ENCODE measurements at places on chromosomes 12 and 14.

DNA sequence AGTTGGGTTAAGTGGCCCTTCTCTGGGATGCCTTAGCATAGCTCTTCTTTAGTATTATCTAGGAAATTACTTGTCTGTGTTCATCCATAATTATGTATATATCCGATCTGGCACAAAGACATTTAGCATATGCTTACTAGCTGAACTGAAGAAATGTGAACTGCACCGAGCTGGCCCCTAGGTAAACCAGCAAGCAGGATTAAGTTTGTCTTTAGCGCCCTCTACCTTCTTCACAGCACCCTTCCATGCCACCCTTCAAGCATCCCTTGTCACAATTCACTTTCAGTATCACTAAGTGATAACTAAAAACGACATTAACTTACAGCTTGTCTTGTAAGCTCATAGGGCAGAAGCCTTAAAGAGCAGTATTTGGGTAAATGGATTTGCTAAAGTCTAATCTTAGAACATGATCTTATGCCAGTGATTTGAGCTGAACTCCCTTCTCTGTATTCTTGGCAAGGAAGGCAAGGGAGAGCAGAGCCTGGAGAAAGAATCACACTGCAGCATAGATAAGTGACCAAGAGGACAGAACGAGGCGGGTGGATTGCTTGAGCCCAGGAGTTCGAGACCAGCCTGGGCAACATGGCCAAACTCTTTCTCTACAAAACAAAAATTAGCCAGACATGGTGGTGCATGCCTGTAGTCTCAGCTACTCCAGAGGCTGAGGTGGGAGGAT lies 2.6 kb upstream of the HAL start:
- peak overlapping the region; percentile 10 for H3K27ac ChIP-seq
- no peak overlapping the region for H3K4me3 ChIP-seq
- peaks cover 11% of the 10 kb centered on the region for H3K36me3 ChIP-seq

DNA sequence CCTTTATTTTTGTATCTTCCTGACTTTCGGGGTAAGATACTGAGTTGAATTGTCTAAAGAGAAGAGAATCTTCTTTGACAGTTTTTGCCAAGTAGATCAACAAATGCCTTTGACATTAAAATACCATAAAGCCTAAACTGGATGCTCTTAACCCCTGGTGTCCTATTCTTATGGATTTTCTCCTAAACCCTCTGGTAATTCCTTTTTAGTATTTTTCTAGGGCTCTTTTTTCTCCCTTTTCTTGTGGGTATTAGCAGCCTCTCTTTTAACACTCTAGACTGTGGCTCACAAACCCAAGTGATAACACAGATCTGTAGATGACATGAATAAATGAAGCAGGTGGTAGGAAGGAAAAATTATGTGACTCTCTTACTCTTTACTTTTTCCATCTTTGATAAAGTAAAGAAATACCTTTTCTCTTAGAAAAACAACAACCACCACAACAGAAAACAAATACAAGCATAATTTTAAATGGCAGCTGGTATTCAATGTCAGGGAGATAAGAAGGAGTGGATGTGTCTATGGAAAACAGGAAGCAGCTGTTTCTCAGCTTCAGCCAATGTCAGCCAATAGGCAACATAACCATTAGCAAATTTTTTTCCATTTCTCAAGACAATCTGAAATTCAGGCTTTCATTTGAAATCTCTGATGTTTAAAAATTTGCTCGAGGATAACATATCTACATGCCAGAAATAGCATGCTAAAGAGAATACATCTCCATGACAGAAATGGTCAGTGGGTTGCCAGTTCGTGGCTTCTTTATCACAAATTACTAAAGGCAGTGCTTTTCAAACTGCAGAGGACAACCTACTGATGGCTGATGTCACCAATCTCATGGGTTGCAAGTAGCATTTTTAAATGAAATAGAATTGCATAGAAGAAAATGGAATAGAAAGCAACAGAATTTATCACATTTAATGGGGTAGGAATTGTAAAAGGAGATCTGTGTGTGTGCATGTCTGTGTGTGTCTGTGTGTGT lies 123.1 kb upstream of the KRR1 start:
- peaks cover 20% of the 10 kb centered on the region for H3K27me3 ChIP-seq
- H3K4me3 ChIP-seq, result no peak overlapping the region
- peaks cover 13% of the 10 kb centered on the region for H3K4me1 ChIP-seq
- no peak overlapping the region for H3K27ac ChIP-seq

DNA sequence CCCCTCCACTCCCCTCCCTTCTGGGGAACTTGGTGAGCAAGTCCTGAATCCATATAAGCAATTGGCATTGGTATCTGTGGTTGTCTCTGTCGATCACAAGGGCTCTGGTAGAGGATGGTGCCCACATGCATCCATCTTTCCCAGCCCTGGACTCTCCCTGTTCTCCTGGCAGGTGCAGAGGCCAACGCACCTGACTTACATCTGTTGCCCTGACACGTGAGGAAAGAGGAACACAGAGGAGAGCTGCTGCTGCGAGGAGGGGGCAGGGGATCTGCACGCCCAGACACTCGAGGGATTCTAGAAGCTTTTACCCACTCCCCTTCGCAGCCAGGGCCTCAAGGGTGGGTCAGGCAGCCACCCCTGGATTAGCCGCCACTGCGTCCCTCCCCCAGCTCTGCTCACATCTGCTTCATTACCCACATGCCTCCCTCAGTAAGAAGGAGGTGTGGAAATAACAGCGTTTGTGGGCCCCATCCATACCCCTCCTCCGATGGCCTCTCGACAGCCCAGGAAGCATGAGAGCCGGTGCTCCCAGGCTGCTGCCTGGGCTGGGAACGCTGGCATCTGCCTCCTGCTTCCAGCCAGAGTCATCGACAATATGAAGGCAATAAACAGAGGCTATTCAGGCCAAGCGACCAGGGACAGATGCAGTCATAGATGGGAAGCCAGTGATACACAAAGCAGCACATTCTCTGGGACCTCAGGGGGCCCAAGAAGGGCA lies 56.5 kb downstream of the KDM2B start:
- H3K4me3 ChIP-seq, result no peak overlapping the region
- no peaks in the 10 kb centered on the region for H3K27me3 ChIP-seq
- peaks cover 3% of the 10 kb centered on the region for H3K4me1 ChIP-seq
- no peak overlapping the region for H3K27ac ChIP-seq

DNA sequence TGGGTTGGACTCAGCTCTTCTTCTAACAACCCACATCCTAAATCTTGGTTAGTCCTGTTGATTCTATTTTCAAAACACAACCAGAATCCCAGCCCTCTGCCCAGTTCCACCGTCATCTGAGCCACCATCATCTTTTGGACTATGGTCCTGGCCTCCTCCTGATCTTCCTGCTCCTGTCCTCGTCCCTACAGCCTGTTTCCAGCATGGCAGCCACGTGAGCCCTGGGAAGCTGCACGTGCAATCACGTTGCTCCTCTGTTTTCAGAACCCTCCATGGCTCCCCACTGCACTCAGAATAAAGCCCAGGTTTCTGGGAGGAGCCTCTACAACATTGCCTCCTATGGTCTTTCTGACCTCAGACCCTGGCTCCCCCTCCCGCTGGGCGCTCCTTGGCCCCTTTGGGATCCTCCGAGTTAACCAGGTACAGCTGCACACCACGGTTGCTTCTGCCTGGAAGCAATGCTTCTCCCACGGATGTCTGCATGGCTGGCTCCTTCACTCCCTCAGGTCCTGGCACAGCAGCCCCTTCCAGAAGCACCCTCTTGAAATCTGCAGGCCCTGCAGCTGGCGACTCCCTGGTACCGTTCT lies 44.5 kb downstream of the BEGAIN start:
- no peak overlapping the region for H3K4me3 ChIP-seq
- no peaks in the 10 kb centered on the region for H3K27me3 ChIP-seq
- DNase-seq, result no peak

All from activated CD4-positive, alpha-beta T cell treated with anti-CD3 and anti-CD28 coated beads for 36 hours (primary cell).